ENCODE measurements at places on chromosomes 3 and 15. TPM values are rescaled to one million over a fixed set of nuclear protein-coding genes. Genes with fewer than 3 reads are reported as not detected.

Gene HGD
- total RNA-seq, result 0.98 TPM

Gene CATSPER2
- total RNA-seq, result 4.2 TPM

Gene PLD1
- 3.9 TPM for total RNA-seq

Gene SLC9C1
- total RNA-seq, result 0.25 TPM

Gene FOXB1
- total RNA-seq, result not detected

Gene EFHB
- total RNA-seq, result 4.2 TPM

Gene ITIH3
- not detected for total RNA-seq

Gene P2RY12
- total RNA-seq, result 15.0 TPM

Gene GNAI2
- total RNA-seq, result 83.1 TPM

Gene SPINK8
- total RNA-seq, result not detected

Gene LMCD1
- 1.2 TPM for total RNA-seq

Gene SLC6A1
- 54.6 TPM for total RNA-seq

Gene STRIT1
- total RNA-seq, result not detected

Gene IVD
- total RNA-seq, result 27.0 TPM

Gene SLC2A2
- total RNA-seq, result not detected

Gene CD80
- 0.49 TPM for total RNA-seq

Gene CCR1
- 0.49 TPM for total RNA-seq

Gene POTEB
- not detected for total RNA-seq

Gene FURIN
- 14.8 TPM for total RNA-seq

Gene EPHB3
- total RNA-seq, result 3.7 TPM

Gene RHCG
- 1.7 TPM for total RNA-seq

Gene AHSG
- total RNA-seq, result not detected

Gene PPARG
- total RNA-seq, result 1.7 TPM

Gene GPR62
- total RNA-seq, result 0.25 TPM

Gene ENTPD3
- total RNA-seq, result 3.0 TPM

Gene APH1B
- 16.0 TPM for total RNA-seq

Gene BOC
- 8.1 TPM for total RNA-seq

Gene SSUH2
- total RNA-seq, result 0.49 TPM

Gene RASGRP1
- total RNA-seq, result 12.5 TPM

Gene ATXN7
- total RNA-seq, result 7.6 TPM

Gene ST3GAL6
- total RNA-seq, result 13.0 TPM

Gene C3orf49
- not detected for total RNA-seq

Gene LXN
- 3.2 TPM for total RNA-seq

Gene GOLGB1
- 34.9 TPM for total RNA-seq

Gene KBTBD13
- total RNA-seq, result not detected

Gene ZNF620
- total RNA-seq, result 9.3 TPM

Gene PRSS50
- 0.25 TPM for total RNA-seq

Gene UBXN7
- total RNA-seq, result 54.1 TPM

Gene FETUB
- not detected for total RNA-seq

Gene DHX36
- total RNA-seq, result 104 TPM

Gene RTP4
- not detected for total RNA-seq

Gene LIPC
- not detected for total RNA-seq

Gene MNS1
- total RNA-seq, result 2.0 TPM

Gene SCAPER
- total RNA-seq, result 77.7 TPM

Gene SH2D7
- not detected for total RNA-seq

Gene SNAPC5
- total RNA-seq, result 11.8 TPM

Gene GCNT3
- total RNA-seq, result under 0.01 TPM

Gene GASK1A
- 4.9 TPM for total RNA-seq

Gene SLC22A14
- 0.25 TPM for total RNA-seq

Gene CNTN3
- 28.3 TPM for total RNA-seq

Gene ANO10
- total RNA-seq, result 30.5 TPM

Gene UBA5
- 86.3 TPM for total RNA-seq

Gene STRC
- 0.25 TPM for total RNA-seq

Gene PTX3
- total RNA-seq, result 14.0 TPM

Gene AMIGO3
- total RNA-seq, result 0.25 TPM

Gene NMB
- 3.9 TPM for total RNA-seq

Gene SERPINI1
- total RNA-seq, result 105 TPM

Gene LRRN1
- total RNA-seq, result 29.7 TPM

Gene RAMAC
- total RNA-seq, result 21.9 TPM

Measured in temporal lobe (tissue), 4 donors.